Fibroblast of pulmonary artery (primary cell): ENCODE measurements at places on chromosomes 5 and 9.
A peak's percentile ranks its signal among the peaks of the same experiment; 100 is the strongest.

DNA sequence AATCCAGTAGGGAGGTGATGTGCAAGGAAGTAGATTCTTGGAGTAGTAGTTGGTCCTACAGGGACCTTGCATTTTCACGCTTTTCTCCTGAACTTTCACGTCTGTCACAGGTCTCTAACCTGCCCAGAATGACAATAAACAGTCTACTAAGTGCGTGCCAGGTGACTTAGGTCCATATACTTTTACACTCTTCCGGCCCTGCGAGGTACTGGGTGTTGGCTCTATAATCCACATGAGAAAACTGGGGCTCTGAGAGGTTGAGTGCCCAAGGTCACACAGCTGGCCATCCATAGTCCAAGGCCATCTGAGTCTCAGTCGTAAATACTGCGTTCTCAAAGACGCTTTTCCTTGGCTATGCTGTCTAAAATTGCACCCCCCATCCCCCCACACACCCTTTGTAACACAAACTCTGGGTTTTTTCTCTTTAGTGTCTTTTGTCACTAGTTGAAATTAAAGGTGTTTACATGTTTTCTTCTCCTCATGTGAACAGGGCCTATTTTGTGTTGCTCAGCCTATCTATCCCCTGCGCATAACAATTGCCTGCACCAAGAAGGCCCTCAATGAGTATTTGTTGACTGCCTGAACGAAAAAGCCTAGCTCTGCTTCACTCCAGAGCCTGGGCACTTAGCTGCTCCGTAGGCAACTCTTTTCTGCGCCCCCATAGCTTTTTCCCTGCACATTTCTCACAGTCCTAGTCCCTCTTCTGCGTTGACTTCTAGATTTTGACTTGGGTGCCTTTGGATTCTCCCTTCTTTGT is 943 bp downstream of the SFXN1 start:
- no peak for DNase-seq

- peak; percentile 97 for DNase-seq
These were observed at the start of gene MEGF9 for GRCh38 chr9:120714088-120714845. Gene MEGF9, minus strand, starts transcription at chr9:120714470. Its CDS starts 112 bp downstream, at chr9:120714358.

GRCh38 chr9:86822006-86822801 is 125.1 kb downstream of the GAS1 start:
- no peak for DNase-seq

DNA sequence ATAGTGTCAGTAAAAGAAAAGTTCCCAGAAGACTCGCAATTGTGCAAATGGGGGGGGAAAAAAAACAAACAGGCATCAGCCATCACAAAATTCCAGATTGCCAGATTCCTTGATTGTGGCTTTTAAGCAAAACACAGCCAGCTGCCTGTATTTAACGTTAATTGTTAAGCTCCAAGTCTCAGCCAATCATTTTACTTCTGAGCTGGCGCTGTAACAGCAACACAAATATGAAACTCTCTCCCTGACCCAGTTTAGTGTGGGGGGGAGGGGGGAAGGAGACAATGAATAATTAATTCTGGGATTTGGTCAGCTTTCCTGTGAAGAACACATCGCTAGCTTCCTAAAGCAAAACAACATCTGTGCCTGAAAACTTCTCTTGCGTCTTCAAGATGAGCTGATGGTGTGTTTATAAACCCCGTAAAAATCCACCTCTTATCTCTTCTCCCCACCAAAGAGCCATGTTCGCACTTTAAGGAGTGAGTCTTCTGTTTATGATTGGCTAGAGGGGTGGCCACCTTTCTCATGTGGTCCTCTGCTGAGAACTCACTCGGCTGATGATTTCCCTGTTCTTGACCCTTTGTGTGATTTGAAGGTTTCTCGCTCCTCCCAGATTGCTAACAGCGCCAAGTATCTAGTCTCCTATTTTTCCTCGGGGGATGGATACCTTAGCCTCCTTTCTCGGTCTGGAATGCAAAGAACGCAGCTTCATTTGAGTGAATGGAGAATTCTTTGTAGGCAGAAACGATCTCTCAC is 160.2 kb upstream of the DAPK1 start:
- DNase-seq, result peak; percentile 38

DNA sequence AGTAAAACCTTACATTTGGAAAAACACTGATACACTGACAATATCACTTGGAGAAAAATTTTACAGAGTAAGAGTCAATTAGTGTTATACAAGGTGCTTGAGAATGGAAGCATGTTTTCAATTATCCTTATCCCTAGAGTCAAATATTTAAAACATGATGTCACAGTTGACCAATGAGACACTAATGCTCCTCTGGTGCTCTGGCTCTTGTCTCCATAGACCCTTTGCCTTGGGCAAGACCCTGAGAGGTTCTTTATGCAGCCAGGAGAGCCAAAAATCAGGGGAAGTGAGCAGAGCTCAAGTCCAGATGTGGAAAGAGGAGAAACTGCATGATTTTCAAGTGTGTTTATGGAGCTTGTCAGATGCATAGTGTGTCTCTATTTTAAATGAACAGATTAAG is 153.9 kb downstream of the MARCHF11 start:
- DNase-seq, result no peak

GRCh38 chr9:135230386-135230765 is 142.9 kb downstream of the OLFM1 start:
- DNase-seq, result no peak

GRCh38 chr5:178187014-178187413 is at the start of gene GMCL2:
Gene GMCL2, minus strand, starts transcription at chr5:178187371. Its CDS starts 72 bp downstream, at chr5:178187299.
- no peak for DNase-seq

- DNase-seq, result peak; percentile 81
These were observed 118.0 kb downstream of the ESM1 start for GRCh38 chr5:54867310-54867944.

GRCh38 chr5:77423022-77423750 is 68.9 kb downstream of the WDR41 start:
- no peak for DNase-seq

GRCh38 chr5:180590543-180591310 is 572 bp downstream of the SCGB3A1 start:
- DNase-seq, result no peak

DNA sequence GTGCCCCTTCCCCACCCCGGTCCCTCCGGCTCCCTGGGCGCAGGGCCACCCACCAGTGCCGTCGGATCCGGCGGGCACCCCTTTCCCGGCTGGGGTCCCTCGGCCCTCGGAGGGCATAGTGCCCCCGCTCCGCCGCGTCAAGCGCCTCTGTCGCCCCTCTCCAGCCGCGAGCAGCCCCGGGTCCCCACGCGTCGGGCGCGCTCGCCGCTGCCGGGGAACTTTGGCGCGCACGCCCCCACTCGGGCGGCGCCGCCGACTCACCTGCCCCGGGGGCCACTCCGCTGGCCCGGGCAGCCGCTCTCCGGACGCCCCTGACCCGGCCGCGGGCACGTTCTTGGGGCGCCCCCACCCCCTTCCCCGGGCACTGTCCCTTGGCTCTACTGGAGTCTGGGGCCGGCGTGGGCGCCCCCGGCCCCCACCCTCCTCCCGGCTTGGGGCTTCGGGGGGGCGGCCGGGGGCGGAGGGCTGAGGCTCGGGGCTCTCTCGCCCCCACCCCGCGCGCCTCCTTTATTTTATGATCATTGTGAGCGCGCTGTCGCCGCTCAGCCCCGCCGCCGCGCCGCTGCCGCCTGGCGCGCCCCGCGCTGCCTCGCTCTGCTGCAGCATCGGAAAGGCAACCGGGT is 1.1 kb upstream of the FAM78A start:
- DNase-seq, result no peak

DNA sequence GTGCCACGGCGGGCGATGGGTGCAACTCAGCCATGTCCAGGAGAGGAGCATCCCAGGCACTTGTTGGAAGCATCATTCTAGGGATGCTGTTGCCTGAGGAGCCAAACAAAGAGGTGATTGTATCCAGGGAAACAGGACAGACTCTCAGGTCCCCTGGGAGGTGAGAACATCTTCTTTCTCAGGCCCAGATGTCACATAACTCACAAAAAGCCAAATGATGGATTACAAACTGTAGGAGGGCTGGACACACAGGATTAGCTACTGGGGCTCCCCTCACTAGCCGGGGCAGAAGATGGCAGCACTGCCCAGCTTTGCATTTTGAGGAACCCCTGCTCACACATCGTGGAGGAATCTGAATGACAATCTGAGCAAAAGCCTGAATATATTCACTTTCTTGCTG is 64.7 kb upstream of the NFIL3 start:
- no peak for DNase-seq

DNA sequence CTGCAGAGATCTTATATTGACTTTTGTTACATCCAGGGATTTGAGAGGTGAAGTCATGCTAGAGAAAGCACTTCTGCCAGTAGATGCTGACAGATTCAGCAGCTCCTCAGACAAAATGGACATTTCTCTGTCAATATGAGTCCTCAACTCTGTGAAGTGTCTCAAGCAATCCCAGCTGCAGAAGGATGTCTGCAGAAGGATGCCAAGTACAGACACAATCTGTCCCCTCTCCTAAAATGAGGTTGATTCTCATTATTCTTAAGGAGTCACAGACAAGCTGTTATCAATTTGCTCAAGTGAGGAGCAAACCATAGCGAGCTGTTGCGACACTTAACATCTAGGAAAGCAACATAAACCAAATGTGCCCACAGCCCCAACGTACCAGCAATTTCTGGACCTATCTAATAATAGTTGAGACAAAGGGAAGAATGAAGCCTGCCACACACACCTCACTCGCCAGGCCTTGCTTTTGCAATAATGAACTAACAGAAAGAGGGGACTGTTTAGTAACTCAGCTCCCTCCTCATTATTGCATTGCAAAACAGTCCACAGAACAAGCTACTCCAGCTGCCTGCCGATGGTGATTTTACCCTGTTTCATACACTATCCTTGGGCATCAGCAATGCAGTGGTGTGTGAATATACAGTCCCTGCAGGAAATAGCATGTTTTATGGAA is 364.2 kb upstream of the PDE4D start:
- DNase-seq, result peak; percentile 2

DNA sequence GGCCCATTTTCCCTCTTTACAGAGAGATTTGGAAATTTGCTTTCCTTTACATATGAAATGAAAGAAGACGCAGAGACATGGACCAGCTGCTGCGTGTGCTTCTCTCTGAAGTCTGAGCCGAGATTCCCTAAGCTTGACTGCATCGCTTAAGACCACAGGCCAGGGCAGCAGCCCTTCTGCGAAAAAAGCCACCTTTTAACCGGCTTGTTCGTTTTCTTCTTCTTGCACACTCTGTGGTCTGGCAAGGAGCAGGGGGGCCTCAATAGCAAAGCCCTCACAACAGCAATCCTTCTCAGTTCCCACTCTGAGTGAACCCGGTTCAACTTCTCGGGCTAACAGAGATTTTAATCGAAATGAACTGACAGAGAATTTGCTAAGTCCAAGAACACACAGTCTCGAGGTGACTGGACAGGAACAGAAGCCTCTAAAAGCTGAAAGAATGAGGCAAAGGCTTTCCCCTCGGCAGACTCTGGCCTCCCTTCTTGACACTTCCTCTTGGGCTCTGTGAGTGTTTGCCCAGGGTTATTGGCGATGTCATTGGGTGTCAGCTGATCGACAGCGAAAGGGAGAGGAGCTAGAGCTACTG is 512.9 kb upstream of the KLF4 start:
- peak; percentile 69 for DNase-seq

DNA sequence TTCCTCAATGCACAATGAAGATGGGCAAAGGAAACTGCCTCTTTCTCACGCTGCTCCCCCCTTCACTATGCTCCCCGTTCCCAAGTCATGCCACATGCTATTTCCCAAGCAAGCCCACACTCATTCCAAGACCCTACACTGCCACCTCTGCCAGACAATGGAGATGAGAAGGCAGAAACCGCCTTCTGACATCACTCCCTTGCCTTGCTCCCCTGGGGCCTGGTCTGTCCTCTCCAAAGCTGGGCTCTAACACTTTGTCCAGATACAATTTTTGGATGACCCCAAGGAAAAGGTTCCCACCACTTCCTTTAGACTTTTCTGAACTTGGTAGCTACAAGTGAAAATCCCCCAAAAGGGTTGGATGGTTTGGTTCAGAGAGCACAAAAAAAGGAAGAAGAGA is 7.2 kb upstream of the ADRA1B start:
- no peak for DNase-seq

DNA sequence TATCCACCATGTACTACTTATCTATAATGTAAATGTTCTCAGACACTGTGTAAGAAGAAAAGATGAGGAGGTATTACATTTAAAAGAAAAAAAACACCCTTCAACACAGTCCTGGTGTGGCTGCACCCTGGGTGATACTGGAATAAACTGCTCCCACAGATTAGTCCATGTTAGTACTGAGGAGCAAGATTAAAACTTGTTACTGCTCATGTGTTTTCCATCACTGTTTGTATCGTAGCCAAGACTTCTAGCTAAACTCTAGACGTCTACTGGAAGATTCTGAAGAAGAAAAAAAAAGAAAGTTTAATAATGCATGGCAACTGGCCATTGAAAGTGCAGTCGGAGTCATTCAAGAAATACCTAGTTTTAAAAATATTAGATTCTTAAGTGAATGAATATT is at the start of gene ASPN:
ASPN (minus strand) TSS at position 178 of the 400 bp plus-strand sequence.
- peak; percentile 79 for DNase-seq

DNA sequence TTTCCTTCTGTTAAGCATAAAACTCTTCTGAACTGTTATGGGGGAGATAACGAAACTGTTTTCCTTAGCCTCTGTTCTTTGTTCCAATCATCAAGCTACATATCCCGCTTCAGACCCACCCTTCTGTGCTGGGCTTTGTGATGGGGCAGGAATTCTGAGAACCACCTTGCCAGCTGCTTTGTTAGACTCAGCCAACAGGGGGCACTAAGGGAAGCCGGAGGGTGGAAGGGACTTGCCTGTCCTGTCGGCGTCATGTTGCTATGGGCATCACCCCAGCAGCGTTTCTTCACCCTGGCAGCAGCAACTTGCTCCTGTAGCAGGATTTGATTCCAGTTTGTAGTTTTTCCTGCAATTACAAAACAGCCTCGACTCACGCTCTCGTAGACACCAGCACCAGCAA is 169.1 kb downstream of the CAAP1 start:
- peak; percentile 28 for DNase-seq

DNA sequence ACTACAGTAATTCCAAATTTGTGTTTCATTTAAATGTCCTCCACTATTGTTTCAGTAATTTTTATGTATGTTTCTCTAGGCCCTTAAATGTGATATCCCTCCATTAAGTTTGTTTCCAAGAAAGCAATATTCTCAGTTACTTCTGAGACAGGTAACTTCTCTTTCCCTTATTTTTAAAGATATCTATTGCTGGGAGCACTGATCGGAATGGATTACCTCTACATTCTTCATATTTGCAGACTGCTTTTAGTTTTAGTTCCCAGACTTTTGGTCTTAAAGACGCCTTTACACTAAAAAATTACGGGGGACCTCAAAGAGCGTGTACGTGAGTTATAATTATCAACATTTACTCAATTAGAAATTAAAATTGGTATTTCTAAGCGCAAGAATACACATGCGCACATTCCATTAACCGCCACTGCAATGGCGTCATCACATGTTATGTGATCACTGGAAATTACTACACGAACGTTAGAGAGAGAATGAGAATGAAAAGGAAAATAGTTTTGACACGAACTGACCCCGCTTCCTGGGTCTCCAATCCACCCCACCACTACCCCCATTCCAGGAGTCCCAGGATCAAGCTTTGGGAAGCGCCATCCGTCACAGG is 519 bp upstream of the RAD50 start:
- no peak for DNase-seq

DNA sequence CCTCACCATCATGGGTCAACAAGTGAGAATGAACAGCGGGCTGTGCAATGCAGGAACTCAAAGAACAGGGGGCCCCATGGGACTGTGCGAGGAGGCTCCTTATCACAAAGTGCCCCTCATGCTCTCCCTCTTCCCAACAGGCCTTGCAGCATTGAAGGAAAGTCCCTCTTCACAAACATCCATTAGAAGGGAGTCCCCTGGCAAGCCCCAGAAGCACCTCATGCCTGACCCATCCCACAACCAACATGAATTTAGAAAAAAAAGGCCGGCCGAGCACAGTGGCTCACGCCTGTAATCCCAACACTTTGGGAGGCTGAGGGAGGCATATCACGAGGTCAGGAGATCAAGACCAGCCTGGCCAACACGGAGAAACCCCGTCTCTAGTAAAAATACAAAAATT is 122.6 kb upstream of the FSTL4 start:
- no peak for DNase-seq
